ENCODE measurements at places on chromosomes 5 and 9.

DNA sequence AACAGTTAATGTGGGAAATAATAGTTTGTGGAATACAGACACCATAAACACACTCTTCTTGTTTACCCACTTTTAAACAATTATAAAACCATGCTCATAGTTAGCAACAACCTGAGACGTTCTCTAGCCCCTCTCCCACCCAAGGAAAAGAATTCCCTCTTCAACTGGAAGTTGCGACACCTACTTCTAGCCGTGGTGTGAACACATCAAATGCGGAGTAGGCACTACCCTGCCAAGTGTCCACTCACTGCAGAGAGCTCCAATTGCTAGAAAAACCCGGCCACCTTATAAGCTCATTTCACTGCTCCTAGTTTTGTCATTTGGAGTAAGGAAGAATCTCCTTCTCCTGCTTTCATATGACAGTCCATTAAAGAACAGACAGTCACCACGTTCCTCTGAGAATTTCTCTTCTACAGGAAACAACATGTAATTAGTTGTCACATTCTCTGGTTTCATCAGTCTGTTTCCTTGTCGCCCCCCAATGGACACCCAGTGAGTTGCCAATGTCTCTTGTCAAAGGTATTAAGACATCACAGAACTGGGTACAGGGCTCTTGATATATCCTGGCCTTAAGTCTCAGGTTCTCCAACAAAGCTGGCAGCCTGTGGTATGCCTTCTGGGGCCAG lies 47.3 kb downstream of the PRLR start:
- no peak for DNase-seq

GRCh38 chr9:13478639-13479038 lies 199.1 kb upstream of the MPDZ start:
- no peak for DNase-seq

DNA sequence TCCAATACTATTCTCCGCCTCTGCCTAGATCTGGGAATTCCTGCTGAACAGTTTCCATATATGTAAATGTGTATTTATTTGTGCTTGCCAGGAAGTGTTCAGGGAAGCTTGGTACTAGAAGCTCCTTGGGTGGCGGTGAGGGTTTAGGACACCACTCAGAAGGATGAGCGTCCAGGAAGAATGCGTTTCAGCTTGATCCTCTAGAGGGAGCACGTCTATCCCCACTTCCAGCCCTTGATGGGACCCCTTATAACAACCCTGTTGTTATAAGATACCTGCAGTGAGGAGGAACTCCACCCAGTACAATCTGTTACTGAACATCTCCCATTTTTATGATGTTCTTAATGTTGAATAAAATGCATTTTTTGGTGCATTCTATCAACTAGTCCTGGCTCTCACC lies 88.9 kb downstream of the CYFIP2 start:
- DNase-seq: no peak

- no peak for DNase-seq
Measured at GRCh38 chr5:133606835-133607234, 5.5 kb downstream of the FSTL4 start.

- DNase-seq: no peak
Measured at GRCh38 chr9:127078988-127079387, 43.4 kb downstream of the ANGPTL2 start.

DNA sequence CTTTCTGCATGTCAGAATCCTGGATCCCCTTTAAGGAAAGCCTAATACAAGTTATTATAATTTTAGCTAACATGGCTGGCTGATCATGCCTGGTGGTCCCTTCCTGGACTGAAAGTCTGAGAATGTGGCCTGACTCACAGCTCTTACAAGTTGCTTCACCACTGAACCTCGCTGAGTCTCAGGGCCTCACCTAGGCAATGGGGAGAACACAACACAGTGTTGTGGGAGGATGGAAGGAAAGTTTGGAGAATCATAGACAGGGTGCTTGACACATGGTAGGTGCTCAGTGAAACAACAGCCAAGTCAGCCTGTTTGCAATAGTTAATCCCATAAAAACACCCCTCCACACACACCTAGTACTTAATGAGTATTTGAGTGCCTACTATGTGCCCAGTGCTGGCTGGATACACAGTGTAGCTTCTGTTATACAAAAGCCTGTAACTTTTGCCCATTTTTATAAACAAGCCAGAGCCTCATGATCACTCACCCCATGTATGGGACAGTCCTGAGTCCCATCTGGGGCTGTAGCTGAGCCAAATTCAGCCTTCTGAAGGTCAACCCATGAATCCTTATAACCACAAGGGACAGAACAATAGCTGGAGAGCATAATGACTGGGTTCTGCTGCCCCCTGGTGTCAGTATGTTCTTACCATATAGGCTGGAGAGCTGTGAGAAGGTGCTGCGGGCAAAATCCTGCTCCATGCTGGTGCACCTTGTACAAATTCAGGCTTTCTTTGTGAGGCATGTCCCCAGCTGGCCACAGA lies 3.9 kb downstream of the ACSL6 start:
- DNase-seq: peak; percentile 86

GRCh38 chr9:126822278-126822677 lies 17.4 kb downstream of the ZBTB43 start:
- DNase-seq: no peak

GRCh38 chr9:125407974-125408900 lies 146.6 kb downstream of the GAPVD1 start:
- DNase-seq: peak; percentile 71

GRCh38 chr5:93255796-93256195 lies 325.2 kb downstream of the NR2F1-AS1 start:
- DNase-seq: no peak

GRCh38 chr9:17531642-17532254 lies 47.1 kb upstream of the SH3GL2 start:
- DNase-seq: no peak

GRCh38 chr5:80255431-80255810 lies 427 bp downstream of the SERINC5 start:
- DNase-seq: peak; percentile 86

DNA sequence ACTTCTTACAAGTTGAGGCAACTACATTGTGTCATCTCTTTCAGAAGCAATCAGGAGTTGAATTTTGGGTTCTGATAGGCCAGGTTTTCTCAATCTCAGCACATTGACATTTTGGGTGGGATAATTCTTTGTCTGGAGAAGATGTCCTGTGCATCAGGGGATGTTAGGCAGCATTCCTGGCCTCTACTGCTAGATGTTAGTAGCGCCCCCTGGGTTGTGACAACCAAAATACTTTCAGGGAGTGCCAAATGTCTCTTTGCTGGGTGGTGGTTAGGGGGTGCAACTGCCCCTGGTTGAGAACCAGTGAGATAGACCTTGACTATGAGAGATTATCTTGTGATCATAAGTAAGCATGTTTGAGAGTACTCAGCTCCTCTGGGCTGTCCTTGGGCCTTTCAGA lies 164.3 kb upstream of the KLF9 start:
- no peak for DNase-seq

DNA sequence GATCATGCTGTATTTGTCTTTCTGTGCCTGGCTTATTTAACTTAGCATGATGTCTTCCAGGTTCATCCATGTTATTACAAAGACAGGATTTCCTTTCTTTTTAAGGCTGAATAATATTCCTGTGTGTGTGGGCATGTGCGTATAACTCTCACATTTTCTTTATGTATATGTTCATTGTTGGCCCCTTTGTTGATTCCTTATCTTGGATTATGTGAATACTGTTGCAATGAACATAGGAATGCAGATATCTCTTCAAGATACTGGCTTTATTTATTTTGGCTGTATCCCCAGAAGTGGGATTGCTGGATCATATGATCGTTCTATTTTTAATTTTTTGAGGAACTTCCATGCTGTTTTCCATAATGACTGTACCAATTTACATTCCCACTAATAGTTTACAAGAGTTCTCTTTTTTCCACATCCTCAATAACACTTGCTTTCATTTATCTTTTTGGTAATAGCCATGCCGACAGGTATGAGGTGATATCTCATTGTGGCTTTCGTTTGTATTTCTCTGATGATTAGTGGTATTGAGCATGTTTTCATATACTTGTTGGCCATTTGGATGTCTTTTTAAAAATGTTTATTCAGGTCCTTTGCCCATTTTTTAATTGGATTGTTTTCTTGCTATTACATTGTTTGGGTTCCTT lies 38.0 kb downstream of the CREBRF start:
- DNase-seq: no peak

- DNase-seq: no peak
Measured at GRCh38 chr5:54063817-54064216, 246.6 kb downstream of the ARL15 start.

- peak; percentile 73 for DNase-seq
Measured at GRCh38 chr9:8857926-8858595, 1058.5 kb upstream of the DMAC1 start.

GRCh38 chr9:87810679-87811178 lies 71.9 kb upstream of the SPATA31E1 start:
- DNase-seq: no peak

DNA sequence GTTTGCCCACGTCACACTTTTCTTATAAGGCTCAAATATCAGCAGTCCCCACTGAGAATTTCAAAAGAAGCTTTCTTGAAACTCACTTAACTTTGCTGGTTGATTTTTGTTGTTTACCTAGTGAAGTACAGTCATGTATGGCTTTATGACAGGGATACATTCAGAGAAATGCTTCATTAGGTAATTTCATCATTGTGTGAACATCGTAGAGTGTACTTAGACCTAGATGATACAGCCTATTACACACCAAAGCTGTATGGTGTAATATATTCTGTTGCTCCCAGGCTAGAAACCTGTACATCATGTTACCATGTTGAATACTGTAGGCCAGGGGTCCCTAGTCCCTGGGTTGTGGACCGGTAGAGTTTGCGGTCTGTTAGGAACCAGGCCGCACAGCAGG lies 177.0 kb downstream of the ARRDC3 start:
- DNase-seq: no peak

- DNase-seq: peak; percentile 37
Measured at GRCh38 chr5:172104801-172105701, 83.0 kb downstream of the STK10 start.

- DNase-seq: no peak
Measured at GRCh38 chr9:2126331-2126803, 111.2 kb downstream of the SMARCA2 start.

DNA sequence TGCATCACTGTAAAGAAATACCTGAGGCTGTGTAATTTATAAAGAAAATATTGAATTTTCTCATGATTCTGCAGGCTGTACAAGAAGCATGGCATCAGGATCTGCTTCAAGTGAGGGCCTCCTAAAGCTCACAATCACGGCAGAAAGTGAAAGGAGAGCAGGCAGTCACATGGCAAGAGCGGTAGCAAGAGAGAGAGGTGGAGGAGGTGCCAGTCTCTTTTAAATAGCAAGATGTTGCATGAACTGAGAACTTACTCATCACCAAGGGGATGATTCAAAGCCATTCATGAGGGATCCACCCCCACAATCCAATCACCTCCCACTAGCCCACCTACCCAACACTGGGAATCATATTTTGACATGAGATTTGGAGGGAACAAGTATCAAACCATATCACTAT lies 184.5 kb upstream of the PAPPA start:
- DNase-seq: no peak

DNA sequence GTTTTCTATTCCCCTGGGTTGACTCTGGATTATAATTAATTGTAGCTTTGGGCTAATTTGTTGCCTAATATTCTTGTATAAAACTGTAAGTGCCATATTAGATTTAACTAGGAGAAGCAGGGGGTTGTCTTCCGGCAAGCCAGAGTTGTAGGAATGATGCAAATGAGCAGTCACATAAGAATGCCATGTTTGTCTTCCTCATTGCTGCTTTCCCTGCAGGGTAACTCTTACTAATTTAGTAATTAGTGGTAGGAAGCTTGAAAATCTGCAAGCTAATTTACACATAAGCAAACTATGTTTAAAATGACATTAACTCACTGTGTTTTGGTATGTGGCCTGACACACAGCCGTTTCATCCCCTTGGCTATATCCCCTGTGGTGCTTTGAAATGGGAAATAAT lies 527.8 kb downstream of the KCTD16 start:
- no peak for DNase-seq

- DNase-seq: no peak
Measured at GRCh38 chr5:20157089-20157488, 169.1 kb upstream of the CDH18 start.

DNA sequence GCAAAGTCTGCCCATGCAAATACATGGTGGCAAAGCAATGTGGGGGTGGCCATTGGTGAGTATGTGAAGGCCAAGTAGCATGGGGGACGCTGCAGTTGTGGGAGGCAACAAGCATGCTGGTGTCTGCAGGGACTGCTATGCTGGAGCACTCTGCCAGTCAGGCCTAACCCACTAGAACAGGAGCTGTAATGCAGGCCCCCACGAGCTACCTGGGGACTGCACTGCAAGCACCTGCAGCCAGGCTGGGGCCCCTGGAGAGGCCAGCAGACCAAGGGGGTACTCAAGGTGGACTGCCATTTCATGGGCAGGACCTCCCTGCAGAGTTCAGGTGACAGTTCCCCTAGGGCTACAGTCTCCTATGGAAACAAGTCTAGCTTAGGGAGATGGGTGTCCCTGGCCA lies 183.8 kb upstream of the PDE4D start:
- DNase-seq: no peak

DNA sequence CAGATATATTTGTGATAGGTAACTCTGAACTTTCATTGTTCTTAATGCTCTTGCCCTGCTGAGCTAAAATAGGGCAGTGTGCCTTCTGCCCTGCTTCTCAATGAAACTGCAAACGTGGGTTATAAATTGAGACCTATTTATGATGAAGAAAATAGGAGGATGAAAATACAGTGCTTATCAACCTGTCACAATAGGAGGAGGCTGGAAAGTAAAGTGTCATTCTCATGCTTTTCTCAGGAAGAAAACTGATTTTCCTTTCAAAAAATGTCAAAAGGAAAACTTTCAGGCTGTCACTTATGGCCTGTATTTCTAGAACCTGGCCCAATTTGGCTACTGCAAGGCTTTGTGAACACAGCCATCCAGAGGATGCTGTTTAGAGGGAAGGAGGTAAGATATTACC lies 130.3 kb upstream of the TUSC1 start:
- no peak for DNase-seq

GRCh38 chr5:88660264-88660946 lies 222.6 kb downstream of the MEF2C start:
- no peak for DNase-seq

GRCh38 chr9:99039505-99040182 lies 65.3 kb upstream of the TGFBR1 start:
- no peak for DNase-seq

- no peak for DNase-seq
Measured at GRCh38 chr5:2005101-2006041, 122.6 kb upstream of the IRX4 start.

GRCh38 chr5:104909803-104910202 lies 1347.2 kb upstream of the NUDT12 start:
- no peak for DNase-seq

DNA sequence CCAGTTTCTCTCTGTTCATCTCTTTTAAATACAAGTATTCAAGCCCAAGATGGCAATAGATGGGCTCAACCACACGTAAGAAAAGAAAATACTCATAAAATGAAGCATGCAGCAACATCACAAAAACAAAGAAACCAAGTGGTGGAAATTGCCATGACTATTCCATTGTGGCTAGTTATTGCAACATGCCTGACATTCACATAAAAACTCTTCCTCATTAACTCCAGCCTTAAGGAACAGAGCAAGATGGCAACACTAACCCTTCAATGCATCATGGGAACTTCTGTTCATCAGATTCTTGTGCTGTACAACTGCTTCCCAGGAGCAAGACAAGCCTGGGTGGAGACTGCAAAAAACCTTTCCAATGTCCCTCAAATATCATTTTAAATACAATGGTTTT lies 1.4 kb upstream of the GLIS3 start:
- DNase-seq: no peak
